ENCODE measurements at places on chromosomes 3 and 15.

DNA sequence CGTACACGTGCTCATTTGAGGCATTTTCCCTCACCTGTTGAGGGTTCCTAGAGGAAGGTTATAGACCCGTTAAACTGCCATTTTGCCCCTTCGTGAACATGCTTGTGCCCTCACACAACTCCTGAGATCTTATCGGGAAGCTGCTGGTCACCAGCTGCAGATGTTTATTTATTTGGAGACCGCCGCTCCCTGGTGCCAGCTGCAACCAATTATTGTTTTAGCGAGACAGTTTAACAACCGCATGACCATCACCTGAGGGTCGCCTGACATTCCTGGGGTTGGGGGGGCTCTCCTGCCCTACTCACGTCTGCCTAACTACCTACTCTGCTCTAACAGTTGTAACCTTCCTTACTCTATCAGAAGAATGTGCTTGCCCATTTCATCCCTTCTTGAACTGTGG lies 292.5 kb downstream of the MCTP2 start:
- no peak for DNase-seq

- no peak for DNase-seq
Measured at GRCh38 chr3:49019941-49020329, 1.6 kb upstream of the DALRD3 start.

- DNase-seq: no peak
Measured at GRCh38 chr3:11238060-11238459, 34.1 kb upstream of the ATG7 start.

GRCh38 chr3:169218314-169218983 lies 445.1 kb downstream of the MECOM start:
- no peak for DNase-seq

DNA sequence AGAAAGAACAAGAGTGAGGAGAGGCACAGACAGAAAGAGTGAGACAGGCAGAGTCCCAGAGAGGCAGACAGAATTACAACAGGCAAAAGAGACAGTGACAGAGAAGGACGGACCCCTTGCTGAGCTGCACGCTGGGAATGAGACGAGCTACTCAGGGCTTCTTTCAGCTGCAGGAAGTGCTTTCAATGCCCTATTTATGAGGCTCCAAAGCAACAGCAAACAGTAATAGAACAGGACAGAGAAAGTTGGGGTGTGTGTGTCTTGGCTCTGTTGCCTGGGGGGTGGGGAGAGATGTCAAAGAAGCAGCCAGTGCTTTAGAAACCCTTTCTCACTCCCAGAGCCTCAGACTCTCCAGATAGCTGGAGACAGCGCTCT lies 502 bp upstream of the TIMP4 start:
- no peak for DNase-seq

DNA sequence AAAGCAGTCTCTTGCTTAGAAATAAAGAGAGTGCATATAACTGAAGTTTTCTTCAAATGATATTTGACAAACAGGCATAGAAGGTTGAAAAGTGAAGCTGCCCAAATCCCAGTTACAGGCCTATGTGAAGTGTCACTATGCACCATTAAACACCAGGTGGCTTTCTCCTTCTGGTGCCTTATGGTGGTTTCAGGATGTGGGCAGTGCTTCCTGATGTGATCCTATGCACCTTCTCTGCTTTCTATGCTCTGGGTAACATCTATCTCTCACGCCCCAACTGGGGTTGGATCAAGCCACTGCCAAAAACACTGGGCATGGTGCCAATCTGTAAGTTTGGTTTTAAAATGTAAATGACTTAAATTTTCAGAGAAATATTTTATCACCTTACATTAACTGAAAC lies 744.7 kb downstream of the TUSC7 start:
- DNase-seq: no peak

GRCh38 chr15:92633418-92633817 lies 22.2 kb downstream of the FAM174B start:
- no peak for DNase-seq

- no peak for DNase-seq
Measured at GRCh38 chr3:174336784-174337183, 522.4 kb upstream of the NAALADL2 start.

GRCh38 chr3:141561426-141562034 lies 74.7 kb downstream of the RASA2 start:
- DNase-seq: no peak

DNA sequence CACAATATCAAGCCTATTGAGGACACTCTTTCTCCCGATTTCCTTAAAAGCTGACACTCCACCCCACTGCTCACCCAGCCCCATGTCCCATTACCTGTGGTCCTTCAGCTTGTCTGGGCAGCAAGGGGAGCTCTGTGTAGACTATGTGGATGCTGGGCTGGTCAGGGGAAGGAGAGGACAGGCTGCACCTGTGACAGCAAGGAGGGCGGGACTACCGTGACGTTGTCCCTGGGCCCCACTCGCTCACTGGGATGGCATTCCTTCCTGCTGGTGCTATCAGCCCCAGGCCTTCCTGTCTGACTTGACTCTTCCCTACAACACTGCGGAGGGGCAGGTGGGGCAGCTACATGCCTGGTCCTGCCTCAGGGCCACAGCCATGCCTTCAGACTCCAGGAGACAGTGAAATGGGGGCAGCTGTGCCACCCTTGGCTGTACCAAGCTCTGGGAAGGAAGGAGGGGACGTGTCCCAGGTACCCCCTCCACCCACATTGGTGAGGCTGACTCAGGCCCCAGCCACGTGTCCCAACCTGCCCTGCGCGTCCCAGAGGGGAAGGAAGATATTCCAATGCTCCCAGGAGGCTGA lies at the start of gene TMEM40:
TMEM40 (minus strand) TSS at position 163 of the 583 bp plus-strand sequence. CDS start 9,427 bp downstream, outside the sequence.
- no peak for DNase-seq

GRCh38 chr3:151743855-151744254 lies 10.1 kb downstream of the AADACL2 start:
- no peak for DNase-seq

GRCh38 chr3:106326941-106327695 lies 458.3 kb upstream of the CBLB start:
- DNase-seq: no peak

DNA sequence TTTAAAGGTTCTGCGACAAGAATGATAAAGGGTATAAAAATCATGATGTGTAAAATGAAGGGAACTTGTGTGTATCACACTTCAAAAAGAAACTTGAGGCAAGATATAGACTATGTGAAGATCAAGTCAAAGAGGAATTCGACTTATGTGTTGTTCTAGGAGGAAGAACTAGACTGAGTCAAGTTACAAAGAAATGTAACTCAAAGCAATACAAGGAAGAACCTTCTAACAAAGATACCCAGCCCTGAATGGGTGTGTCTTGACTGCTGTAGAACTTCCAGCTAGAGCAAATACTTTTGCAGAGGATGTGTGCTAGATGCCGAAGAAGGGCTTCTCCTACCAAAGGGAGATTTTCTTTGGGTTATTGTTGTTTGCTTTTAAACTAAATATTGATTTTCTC lies 2.4 kb downstream of the SLC49A4 start:
- no peak for DNase-seq

DNA sequence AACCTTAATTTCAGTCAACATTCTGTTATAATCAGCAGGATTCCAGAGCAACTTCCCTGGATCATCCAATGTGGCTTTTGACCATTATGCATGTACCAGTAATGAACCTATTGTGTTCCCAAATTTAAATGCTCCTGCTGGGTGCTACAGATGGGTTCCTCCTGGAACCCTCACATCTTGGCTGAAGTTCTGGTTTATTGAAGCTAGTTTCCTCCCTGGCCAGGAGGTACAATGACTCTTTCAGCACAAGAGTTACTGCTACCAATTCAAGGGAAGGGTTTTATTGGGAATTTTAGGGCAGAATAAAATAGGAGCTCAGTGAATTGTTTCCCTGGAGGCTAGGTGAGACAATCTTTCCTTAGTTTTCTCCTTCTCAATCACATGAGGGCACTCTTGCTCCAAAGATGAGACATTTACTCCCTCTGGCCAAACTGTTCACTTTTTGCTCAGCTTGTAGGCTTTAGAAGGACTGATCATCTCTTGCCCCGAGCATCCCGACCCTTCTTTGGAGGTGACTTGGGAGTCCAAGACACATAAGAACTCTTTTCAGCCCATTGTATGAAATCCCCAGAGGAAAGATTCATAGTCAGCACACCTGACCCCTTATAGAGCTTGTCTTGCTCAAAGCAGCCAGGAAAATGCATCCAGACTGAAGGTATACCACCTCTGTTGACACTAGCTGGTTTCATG lies 8.8 kb upstream of the NPHP3 start:
- no peak for DNase-seq

GRCh38 chr3:78506061-78506460 lies 1261.7 kb downstream of the ROBO1 start:
- no peak for DNase-seq

- DNase-seq: no peak
Measured at GRCh38 chr3:184343200-184343876, 5.9 kb downstream of the FAM131A start.

DNA sequence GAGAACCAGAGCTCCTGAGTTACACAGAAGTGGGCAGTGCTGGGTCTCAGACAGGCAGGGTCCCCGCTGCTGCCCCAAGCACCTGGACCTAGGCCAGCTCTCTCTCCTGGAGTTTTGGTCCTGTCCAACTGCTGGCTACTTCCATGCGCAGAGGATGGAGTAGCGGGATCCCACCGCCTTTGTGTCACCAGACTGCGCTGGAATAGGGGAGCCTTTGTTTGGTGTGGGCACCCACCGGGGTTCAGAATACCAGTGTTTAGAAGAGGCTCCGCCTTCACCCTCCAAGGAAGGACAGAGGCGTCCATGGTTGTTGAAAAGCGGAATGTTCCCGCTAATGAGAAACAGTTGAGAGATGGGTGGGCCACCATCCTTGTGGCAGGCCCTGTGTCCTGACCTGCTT lies 154.4 kb downstream of the DNAJB8 start:
- no peak for DNase-seq

GRCh38 chr15:84788500-84788899 lies 28.7 kb upstream of the ALPK3 start:
- DNase-seq: no peak

DNA sequence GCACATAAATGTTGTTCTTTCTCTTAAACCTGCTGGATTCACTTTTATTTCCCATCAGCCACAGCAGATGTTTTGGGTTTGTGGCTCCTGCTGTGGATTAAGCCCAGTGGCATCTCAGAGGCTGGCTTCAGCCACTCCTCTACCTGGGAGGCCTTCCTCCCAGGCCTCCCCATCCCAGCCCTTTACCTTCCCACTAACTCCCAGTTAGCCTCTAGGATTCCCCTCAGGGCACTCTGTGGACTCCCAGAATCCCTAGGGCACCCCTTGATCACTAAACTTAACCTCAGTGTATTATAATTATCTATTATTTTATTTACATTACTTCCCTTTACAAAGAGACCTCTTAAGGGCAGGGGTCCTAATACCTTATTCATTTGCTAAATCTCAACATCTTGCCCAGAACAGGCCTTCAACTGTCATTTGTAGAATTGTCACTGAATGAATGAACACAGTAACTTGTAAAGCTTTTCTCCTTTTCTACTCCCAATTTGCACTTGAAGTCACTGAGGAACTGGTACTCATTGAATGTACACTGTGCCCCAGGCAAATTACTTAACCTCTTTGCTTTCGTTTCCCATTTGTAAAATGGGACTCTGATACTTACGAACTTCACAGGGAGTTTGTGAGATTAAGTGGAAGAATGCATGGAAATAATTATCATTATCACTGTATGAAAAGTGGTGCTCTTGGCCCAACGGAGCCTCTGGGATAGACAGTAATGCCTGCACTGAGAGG lies 8.3 kb downstream of the CCDC13 start:
- no peak for DNase-seq

GRCh38 chr15:77818484-77819047 lies 185.9 kb upstream of the LINGO1 start:
- DNase-seq: no peak

GRCh38 chr3:32398531-32398930 lies 6.9 kb downstream of the CMTM7 start:
- no peak for DNase-seq

DNA sequence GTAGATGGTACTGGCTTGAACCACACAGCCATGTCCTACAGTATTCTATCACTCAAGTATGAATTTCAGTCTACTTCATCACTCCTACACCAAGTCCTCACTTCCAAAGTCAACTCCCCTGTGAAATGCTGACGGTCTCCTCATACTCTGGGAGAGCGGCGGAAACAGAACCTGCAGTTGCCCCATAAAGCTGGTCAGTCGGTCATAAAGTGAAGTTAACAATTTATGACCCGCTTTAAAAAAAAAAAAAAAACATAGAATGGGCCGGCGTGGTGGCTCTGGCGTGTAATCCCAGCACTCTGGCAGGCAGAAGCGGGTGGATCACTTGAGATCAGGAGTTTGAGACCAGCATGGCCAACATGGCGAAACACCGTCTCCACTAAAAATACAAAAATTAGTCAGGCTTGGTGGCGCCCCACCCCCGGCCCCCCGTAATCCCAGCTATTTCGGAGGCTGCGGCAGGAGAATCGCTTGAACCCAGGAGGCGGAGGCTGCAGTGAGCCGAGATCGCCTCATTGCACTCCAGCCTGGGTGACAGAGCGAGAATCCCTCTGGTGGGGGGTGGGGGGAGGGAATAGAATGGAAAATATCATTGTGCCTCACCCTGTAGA lies 2.1 kb downstream of the TRANK1 start:
- DNase-seq: no peak

DNA sequence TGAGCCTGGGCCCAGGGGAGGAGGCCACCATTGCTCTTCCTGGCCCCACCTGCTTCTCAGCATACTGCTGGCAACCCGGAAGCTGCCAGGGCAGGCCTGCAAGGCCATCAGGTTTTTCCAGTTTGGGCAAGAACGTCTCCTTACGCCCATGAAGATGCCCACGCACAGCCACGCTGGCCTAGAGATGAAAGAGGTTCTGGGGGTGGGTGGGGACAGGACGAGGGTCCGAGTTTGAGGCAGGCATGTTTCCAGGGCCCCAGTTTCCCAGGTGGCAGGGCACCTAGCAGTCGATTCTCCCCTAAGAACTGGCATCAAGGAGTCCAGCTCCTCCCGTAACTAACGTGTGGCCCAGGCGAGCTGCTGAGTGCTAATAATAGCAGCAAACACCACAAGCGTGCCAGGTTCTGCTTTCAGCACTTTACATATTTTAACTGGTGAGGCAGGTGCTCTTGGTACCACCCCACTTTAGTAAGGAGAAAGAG lies 45.8 kb downstream of the ZNF710 start:
- no peak for DNase-seq

- DNase-seq: peak; percentile 37
Measured at GRCh38 chr15:79028411-79028964, 62.1 kb downstream of the RASGRF1 start.

DNA sequence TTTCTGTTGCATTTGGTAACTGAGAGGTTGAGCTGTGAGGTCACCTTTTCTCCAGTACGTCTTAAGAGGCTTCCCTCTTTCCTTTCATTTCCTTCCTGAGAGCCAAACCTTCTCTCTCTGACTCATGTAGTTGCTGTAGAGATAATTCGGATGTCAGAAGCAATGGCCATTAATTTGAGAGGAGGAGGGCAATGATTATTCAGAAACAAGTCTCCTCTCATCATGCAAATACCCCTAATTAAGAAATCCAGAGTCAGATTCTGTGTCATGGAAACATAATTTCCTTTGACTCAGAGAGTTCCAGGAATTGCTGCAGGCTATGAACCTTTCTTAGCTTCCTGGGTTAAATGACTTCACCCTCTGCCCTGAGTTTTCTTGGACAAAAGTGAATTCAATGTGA lies 59.0 kb upstream of the GSK3B start:
- DNase-seq: no peak

GRCh38 chr3:105359098-105359762 lies 7.5 kb upstream of the ALCAM start:
- no peak for DNase-seq

GRCh38 chr15:39454189-39454986 lies 126.5 kb upstream of the THBS1 start:
- DNase-seq: no peak

GRCh38 chr3:72039677-72040076 lies 254.7 kb upstream of the PROK2 start:
- no peak for DNase-seq
